Right cardiac atrium (tissue), 5 donors: ENCODE measurements at places on chromosomes 6 and 20. TPM values are rescaled to one million over a fixed set of nuclear protein-coding genes. Genes with fewer than 3 reads are reported as not detected.

DNA sequence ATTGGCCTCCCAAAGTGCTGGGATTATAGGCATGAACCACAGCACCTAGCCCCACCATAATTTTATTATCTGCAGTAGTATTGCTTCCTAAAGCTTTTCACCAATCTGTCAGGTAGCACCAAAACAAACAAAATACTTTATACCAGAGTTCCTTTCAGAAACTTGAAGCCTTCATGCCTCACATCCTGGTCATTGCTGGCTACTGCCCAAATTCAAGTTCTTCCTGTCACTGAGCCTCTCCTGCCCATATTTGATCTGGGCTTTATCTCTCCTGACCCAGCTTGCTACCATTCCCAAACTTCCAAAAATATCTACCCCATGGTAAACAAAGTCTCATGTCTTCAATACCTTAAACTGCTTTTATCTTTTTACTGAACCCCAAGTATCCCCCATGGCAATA, 34.9 kb upstream of the DST start:
- DNase-seq, result no peak

DNA sequence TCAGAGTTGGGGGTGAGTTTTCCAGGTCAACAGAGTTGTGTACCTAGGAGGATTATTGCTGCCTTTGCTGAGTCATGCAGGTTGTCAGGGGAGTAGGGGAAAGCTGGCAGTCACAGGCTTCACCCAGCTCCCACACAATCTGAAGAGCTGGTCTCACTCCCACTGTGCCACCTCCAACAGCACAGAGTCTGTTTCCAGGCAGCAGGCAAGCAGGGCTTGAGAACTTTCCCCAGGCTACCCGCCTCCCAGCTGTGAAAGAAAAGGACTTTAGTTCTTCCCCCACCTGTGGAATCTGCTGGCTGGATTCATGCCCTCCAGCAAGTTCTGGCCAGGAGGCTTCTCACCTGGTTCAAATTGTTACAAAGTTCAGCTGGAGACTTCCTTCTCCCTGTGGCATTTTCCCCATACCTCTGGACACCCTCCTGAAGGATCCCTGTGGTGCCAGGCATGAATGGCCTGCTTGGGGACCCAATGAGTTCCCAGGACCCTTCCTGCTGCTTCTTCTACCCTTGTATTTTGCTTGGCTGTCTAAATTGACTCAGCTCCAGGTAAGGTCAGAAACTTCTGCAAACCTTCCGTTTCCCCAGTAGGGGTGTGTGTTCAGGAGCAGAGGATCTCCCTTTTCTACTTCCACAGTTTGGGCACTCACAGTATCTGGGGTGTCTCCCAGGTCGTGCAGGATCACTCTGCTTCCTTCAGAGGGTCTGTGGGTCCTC, 378.1 kb upstream of the MAN1A1 start:
- DNase-seq, result no peak

DNA sequence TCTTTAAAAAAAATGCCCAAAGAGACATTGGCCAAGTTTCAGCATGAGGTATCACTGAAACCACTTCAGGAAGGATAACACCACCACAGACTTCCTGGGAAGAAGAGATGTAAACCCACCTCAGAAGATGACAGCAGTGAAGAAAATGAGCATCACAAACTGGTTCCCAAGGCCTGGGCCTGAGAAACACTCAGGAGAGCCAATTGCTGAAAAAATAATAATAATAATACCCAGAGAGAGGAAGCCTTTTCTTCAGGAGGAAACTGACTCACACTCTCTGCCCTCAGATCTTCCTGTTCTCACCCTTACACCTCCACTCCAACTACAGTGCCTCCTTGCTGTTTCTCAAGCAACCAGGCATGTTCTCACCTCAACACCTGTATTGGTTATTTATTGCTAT, 68.1 kb upstream of the MAFB start:
- DNase-seq, result no peak

DNA sequence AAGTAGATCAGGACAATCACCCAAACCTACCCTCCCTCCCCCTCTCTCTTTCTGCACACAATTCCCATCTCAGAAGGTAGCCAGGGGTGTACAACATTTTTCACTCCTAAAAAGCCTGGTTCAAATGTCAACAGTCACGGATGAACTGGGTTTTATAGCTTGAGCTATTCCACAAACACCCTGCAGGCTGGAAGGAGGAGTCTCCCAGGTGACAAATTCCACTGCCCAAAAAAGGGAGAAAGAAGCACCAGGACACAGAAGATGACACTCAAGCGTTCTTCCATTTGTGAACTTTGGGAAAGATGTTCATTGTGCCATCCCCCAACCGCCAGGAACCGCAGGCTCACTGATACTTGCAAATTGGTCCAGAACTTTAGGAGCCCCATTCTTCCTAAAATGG, 111.5 kb upstream of the NFATC2 start:
- DNase-seq, result no peak

DNA sequence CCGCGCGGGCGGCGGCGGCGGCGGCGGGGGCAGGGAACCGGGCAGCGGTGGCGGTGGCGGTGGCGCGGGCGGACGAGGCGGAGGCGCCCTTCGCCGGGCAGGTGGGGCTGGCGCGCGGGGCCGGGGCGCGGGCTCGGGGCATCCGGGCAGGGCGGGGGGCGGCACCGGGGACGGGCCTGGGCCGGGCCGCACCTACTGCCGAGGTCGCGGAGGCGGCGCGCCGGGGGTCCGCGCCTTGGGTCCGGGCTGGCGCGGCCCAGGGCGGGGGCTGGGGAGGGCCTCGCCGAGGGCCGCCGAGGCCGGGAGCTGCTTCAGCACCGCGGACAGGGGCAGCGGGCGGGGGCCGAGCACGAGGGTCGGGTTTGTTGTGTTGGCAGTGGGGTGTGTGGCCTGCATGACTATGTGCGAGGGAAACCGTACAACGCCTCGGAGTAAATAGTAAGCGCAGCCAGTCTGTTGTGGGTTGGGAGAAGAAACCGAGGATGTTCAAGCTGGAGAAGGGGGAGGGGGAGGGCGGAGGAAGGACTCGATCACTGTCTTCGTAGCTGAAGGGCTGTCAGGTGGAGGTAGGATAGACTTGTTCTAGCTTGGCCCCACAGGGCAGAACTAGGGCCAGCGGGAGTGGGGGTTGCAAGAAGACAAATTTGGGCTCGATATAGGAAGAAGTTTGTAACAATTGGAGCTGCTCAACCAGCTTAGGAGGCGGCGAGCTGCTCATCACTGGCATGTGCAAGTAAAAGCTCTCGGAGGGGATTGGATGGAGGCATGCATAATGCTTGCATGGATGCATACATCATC, 593 bp downstream of the MMP24 start:
- peak; percentile 79 for DNase-seq

DNA sequence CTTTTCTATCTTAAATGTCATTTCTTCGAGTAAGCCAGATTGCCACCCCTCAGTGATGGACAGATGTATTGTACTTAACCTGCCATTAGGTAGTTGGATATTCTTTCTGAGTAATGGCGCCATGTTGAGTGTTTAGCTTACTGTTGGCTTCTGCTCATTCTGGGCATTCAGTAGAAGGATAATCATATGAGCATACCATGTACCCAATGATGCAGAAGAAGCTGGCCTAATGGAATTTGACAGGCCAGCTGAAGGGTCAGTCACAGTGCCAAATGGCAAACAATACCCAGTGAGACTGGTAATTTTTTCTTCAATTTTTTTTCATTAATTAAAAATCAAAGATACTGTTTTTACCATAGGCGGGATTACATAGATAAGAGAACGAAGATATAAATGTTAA, 1010.8 kb upstream of the EYS start:
- no peak for DNase-seq

Gene CDH4
- polyA plus RNA-seq, result 0.32 TPM

DNA sequence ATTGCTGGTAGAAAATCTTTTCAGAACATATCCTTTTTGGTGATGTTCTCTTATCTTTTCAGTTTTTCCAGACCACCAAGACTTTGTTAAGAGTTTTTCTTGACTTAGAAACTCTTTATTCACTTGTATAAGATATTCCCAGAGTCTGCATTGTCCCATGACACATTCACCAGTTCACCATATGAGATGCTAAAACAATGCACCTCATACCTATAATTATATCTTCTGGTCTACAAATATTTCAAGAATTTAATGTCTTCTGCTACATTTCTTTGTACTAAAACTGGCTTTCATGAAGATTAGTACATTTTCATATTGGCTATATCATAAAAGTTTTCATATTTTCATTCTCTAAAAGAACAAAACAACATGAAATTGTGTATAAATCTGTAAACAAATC, 111.3 kb downstream of the ADGRG6 start:
- DNase-seq, result no peak

DNA sequence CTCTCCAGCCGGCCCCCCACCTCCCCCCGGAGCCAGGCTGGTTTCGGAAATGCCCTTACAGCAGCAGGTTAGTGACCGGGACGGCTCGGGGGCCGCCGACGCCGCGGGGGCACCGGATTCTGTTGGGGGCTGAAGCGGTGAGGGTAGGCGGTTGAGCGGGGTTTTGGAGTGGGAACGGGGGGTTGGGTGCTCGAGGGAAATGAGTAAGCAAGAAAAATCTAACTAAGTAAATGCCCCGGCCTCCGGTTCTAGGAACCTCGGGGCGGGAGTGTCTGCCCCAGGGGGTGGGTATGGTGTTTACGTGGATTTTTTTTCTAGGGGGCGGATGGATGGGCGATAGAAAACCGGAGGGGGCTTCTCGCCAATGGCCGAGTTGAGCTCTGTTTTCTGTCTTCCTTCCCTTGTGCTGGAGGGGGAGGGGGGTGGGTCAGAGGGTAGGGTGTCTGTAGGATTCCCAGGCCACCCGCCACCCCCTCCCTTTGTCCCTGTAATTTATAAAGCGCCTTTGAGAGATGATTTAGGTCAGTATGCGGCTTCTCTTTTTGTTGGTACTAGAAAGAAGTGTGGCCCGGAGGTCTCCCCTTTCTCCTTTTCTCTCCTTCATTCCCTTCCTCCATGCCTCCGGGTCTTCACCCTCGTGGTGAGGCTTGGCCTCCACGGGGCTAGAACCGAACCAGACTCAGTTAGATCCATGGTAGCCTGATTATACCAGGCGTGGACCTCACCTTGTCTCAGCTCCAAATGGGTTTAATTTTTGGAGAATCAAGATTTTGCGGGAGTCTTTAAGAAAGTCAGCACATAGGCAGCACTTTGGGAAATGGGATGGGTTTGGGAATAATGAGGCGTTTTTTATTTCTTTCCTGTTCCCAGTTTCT, 2.3 kb downstream of the E2F3 start:
- peak; percentile 57 for DNase-seq

Gene SLC35F1
- 1.4 TPM for polyA plus RNA-seq

DNA sequence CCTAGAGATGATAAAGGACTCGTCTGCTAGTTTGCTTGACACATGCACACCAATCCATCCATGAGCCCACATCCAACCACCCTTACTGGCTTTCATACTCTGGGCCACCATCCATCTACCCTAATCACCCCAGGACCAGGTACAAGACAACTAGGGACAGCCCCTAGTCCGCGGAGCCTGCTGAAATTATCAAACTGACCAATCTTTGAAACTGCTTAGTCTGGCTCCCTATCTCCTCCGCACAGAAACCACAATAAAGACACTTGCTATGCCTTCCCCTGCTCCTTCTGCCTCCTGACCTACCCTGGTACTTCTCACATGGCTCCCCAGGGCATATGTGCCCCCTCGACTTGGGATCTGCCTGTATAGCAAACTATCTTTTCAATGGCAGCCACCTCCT, 33.1 kb downstream of the PXDC1 start:
- no peak for DNase-seq

Gene ULBP2
- polyA plus RNA-seq, result 1.1 TPM

Gene NOTCH4
- polyA plus RNA-seq, result 33.5 TPM

Gene HLA-DOA
- 1.2 TPM for polyA plus RNA-seq

DNA sequence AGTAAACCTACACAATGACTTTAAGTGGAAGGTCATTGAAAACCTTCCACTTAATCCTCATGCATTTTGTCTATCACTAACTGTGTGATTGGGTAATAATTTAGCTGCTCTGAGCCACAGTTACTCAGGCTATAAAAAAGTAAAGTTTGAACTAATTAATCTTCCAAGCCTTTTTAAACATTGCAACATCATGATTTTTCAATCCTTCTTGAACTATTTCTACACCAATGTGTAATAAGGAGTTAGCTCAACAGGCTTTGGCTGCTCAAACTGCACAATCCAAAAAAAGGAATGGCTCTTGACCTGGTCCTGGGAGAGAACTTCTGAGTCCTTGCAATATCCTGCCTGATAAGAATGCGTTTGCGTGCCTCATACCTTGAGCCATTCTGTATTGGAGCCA, 34.8 kb upstream of the FILIP1 start:
- no peak for DNase-seq
